ENCODE measurements at places on chromosomes 6 and 20.

- DNase-seq = peak; percentile 58
Measured at GRCh38 chr6:137497721-137498463, 3.7 kb upstream of the OLIG3 start.

- DNase-seq = no peak
Measured at GRCh38 chr6:125987026-125987617, 782 bp downstream of the TRMT11 start.

- DNase-seq = no peak
Measured at GRCh38 chr6:158290659-158291058, 21.6 kb upstream of the TULP4 start.

DNA sequence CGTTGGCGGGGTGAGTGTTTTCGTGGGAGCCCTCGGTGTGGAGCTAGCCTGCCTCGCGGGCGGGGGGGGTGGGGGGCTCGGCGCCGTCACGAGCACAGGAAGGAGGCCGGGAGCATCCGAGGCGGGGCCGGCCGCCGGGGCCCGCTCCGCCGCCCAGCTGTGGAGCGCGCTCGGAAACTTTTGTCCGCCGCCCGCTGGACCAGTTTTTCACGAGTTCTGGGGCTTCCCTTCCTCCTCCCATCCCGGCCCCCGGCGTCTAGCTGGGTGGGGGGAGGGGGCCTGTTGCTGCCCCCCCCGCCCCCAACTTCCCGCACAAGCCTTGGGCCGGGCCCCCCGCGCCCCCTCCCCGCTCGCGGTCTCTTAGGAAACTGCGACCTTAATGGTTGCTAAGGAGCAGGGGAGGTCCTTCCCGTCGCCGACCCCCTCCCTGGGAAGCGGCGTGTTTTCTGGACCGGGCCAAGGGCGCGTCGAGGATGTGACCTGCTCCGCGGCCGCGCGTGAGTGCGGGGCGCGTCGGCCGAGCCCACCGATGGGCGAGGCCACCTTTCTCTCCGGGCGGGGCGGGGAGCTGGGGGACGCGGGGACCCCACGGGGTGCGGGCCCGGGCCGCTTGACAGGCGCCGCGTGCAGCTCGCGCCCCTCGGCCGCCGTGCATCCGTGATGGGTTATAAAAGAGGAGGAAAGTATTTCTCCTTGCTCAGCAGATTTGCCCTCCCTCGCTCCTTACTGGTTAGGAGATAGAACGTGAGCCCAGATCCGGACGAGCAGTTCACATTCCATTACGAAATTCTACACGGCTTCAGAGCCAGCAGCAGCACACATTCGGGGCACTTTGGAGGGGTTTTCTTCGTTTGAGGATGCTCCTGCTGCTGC, 1.4 kb downstream of the RREB1 start:
- DNase-seq = peak; percentile 81

DNA sequence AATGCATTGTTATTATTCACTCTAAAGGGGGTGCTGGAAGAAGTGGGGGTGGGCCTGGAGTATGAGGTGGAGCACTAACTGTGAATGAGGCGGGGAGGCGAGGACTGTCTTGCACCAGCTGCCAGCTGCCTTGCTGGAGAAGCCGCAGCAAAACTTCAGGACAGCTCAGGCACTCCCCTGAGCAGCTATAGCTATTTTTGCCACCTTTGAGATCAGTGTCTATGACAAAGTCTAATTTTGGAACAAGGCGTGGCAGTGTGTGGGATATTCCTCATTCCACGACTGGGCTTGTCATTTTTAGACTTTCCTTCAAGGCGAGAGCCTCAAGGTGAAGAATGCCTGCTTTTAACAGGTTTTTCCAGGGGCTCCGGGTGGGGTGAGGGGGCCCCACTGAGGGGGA, 143.8 kb downstream of the DOK5 start:
- no peak for DNase-seq

Measured in eye (tissue), 1 donor.